GF-D8 (cell line): ENCODE measurements at places on chromosomes 12 and 14.

- DNase-seq, result no peak
Measured at GRCh38 chr12:108318472-108319275, 20.4 kb downstream of the CMKLR1 start.

DNA sequence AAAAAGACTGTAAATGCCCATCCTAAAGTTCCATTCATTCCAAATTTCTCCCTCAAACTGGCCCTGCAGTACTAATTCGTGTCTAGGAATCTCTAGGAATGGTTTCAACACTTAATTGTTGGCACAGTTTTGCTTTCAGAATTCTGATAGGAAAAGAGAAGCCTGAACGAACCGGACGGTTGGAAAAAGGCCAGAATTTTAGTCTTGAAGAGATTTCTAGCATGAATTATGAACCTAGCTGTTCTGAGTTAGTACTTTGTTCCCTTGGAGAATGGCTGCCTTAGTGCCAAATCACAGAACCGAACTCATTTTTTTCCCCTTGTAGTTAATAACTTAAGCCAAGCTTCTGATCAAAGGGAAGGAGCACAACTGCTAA, 262.6 kb downstream of the ADAMTS20 start:
- DNase-seq, result no peak

- DNase-seq, result no peak
Measured at GRCh38 chr12:96392397-96392796, 7.8 kb downstream of the CDK17 start.

DNA sequence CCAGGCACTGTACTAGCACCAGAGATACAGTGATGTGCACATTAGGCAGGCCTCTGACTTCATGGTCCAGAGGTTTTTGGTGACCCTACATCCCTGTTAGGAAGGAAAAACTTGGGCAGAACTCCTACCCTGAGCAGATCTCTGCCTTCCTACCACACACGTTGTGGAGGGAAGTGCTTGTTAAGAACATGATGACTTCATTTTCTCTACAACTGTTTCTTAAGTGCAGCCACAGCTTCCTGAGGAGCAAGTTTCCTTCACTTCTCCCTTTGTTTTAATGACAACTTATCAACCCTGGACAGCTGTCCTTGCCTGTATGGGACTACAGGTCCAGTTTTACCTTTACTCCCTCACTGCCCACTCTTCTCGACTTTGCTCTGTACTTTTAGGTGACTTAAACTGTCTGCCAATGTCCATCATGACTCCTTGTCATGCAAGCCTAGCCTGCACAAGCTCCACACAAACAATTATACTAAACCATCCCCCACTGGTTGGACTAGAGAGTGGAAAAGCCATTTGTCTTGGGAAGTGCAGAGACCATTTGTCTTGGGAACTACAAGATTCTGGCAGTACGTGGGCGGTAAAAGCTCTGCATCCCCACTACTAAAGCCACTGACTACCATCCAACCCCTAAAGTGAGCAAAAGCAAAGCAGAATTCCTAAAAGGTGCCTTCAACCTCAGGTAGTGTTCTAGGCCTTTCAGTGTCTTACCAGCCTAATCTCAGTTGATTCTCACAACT, 359.8 kb downstream of the EGLN3 start:
- no peak for DNase-seq

GRCh38 chr14:68757618-68758081, 35.2 kb downstream of the ZFP36L1 start:
- DNase-seq, result peak; percentile 40

DNA sequence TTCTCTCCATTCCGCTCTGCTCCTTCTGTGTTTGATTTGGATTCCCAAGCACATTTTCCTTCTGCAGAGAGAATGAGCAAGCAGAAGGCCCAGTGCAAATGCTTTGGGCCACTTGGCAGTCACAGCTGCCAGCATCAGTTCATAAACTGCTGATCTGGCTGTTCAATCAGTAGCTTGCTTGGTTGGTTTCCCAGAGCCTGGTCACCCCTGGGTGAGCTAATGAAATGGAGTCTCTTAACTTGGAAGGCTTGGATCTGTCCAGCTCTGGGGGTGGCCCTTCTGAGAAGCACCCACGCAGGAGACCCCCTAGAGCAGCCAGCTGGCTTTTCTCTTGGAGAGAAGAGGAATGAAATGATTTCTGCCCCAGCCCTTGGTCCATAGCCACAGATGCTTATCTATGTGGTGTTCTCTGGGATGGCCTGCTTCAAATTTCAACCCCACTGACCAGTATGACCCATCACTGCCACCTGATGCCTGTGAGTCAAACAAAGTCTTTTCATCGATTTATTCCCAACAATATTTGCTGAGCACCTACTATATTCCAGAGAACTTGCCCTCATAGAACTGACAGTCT, 30.3 kb downstream of the FAIM2 start:
- DNase-seq, result no peak

DNA sequence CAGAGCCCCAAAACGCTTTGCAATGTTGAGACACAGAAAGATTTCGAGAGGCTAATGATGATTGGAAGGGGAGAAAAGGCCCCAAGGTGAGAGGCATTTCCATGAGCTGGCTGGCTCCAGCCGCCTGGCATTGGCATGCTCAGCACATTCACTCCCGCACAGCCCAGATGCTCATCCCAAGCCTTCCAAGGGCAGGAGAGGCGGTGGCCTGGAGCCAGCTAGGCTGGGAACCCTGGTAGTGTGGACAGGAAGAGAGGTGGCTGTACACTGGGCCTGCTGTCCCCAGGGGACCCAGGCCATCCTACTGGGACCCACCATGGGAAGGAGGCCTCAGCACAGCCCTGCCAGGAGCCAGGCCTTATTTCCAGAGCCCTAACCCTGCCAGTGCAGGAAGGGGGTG, 72.2 kb downstream of the SPTB start:
- DNase-seq, result no peak

DNA sequence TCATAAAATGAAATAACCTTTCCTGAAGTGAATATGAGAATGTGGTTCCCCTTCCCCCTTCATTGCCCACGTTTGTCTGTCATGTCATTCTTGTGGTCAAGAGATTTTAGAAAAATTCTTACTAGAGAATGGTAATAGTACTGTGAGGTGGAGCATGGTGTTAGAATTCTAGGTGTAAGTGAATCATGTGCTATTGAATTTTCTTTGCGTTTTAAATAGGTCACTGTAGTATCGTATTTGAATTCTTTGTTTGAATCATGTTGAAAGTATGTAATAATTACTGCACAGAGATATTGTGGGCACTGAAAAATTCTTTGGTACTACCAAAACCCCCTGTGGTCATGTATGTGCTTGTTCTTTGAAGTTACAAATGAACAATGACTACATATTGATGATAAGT, 49.9 kb downstream of the FUT8 start:
- DNase-seq, result no peak

DNA sequence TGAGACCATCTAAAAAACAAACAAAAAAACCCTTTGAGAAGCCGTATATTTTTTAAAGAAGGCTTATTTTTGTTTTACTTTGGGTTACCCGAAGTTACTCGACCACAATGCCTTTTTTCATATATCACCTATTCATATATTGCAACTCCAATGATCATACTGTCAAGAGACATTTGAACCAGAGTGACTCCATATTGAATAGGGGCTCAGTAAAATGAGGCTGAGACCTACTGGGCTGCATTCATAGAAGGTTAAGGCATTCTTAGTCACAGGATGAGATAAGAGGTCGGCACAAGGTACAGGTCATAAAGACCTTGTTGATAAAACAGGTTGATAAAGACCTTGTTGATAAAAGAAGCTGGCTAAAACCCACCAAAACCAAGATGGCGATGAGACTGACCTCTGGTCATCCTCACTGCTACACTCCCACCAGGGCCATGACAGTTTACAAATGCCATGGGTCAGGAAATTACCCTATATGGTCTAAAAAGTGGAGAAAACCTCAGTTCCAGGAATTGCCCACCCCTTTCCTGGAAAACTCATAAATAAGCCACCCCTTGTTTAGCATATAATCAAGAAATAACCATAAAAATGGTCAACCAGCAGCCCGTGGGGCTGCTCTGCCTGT, 50.0 kb upstream of the PKP2 start:
- DNase-seq, result no peak

GRCh38 chr14:96592591-96593386, 90.6 kb downstream of the PAPOLA start:
- no peak for DNase-seq
